ENCODE measurements at places on chromosomes 7 and 10. TPM values are rescaled to one million over a fixed set of nuclear protein-coding genes. Genes with fewer than 3 reads are reported as not detected.

The PRKG1 gene
- 15.2 TPM for total RNA-seq

GRCh38 chr10:106181501-106181900, 983.0 kb downstream of the SORCS1 start:
- DNase-seq: no peak

GRCh38 chr7:95700917-95701316, 71.4 kb upstream of the DYNC1I1 start:
- H3K4me1 ChIP-seq: no peaks in the 10 kb centered on the region
- DNase-seq: no peak
- H3K27ac ChIP-seq: no peak overlapping the region
- H3K27me3 ChIP-seq: no peaks in the 10 kb centered on the region

DNA sequence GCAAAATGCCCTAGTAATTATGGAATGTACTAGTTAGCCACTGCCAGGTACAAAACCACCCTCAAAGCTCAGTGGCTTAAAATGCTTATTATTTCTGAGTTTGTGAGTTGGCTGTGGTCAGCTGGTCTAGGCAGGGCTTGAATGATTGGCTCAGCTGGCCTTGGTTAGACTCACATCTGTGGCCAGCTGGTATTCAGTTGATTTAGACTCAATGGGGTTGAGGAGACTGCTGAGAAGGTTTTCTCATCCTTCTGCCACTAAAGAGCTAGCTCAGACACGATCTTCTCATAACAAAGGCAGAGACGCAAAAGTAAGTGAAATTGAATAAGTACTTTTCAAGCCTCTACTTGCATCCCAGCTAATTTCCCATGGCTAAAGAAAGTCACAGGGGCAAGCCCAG, 57.1 kb upstream of the CYP2C18 start:
- 0 out of 2 replicates have a peak overlapping the region, but pooled peaks have one; percentile 9 for H3K27ac ChIP-seq
- H3K27me3 ChIP-seq: no peaks in the 10 kb centered on the region
- no peaks in the 10 kb centered on the region for H3K36me3 ChIP-seq
- peaks cover 10% of the 10 kb centered on the region for H3K4me1 ChIP-seq
- DNase-seq: no peak
- no peak overlapping the region for H3K4me3 ChIP-seq

DNA sequence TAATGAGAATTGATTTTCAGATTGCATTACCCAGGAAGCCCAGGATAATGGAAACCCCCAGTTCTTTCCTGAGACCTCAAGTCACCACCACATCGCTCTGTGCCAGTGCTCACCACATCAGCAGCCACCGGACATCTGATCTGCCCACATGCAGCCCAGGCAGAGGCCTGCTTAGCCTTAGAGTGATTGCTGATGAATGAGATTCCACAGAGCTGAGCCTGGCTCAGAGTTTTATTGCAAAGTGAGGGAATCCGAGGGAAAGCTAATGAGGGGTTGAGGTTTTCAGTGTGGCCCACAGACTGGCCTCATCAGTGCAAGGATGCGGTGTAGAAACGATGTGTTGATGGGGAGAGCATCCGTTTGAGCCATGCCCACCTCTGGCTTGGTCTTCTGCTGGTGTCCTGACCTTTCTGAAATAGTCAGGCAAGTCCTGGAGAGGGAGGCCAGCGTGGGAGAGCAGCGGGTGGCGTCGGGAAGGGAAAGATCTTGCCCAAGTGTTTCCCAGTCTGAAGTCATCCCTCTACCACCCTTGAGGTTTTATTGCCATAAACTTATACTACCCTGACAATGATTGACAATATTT, 120.3 kb downstream of the ITIH5 start:
- H3K27me3 ChIP-seq: no peaks in the 10 kb centered on the region
- H3K4me3 ChIP-seq: no peak overlapping the region
- no peak overlapping the region for H3K27ac ChIP-seq
- no peak for DNase-seq

DNA sequence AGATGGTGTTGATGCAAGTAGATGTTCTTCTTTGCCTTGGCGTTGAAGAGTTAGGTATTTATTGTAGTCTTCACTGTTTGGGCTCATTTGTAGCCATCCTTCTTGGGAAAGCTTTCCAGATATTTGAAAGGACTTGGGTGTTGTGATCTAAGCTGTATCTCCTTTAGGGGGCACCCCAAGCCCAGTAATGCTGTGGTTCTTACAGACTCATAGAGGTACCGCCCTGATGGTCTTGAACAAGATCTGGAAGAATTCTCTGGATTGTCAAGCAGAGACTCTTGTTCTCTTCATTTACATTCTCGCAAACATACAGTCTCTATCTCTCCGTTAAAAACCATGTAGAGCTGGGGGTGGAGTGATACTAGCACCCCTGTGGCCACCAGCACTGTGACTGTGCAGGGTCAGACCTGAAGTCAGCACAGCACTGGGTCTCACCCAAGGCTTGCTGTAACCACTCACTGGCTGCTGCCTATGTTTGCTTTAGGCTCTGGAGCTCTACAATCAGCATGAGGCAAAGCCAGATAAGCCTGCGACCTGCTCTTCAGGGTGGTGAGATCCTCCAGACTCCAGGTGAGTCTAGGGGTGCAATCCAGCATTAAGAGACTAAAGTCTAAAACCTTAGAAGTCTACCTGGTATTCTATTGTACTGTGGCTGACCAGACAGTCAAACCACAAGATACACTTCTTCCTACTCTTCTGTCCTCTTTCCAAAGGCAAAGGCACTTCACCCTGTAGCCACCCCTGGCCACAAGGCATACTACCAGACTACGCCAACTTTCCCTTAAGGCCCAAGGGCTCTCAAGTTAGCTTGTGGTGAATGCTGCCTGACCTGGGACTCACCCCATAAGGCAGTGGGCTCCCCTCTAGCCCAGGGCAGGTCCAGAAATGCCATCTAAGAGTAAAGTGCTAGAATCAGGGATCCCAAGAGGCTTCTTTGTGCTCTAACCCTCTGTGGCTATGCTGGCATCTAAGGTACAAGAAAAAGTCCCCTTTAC, 209.7 kb upstream of the TMEM196 start:
- H3K4me3 ChIP-seq: no peak overlapping the region
- H3K36me3 ChIP-seq: no peaks in the 10 kb centered on the region
- DNase-seq: peak; percentile 65

DNA sequence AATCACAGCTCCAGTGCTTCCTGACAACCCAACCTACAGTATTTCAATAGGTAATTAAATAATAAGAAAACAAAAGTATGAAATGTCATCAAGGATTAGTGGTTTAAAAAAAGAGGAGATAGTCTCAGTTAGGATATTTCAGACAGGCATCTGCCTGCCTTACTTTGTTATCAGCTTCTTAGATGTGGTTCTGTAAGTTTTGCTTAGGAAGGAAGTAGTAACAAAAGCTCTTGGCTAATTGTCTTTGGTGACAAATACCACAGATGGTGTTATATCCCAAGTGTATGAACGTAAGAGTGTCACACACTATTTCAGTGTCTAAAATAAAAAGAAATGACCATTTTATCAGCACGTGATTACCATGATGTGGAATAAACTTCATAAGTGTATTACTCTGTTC, 9.8 kb upstream of the ACTA2 start:
- no peaks in the 10 kb centered on the region for H3K36me3 ChIP-seq
- no peaks in the 10 kb centered on the region for H3K27me3 ChIP-seq
- no peak for DNase-seq
- H3K4me1 ChIP-seq: no peaks in the 10 kb centered on the region
- H3K27ac ChIP-seq: no peak overlapping the region
- H3K4me3 ChIP-seq: no peak overlapping the region

- H3K36me3 ChIP-seq: peaks cover 39% of the 10 kb centered on the region
- no peak overlapping the region for H3K27ac ChIP-seq
- no peak for DNase-seq
- H3K4me1 ChIP-seq: no peaks in the 10 kb centered on the region
- H3K4me3 ChIP-seq: no peak overlapping the region
- no peaks in the 10 kb centered on the region for H3K27me3 ChIP-seq
Measured at GRCh38 chr10:121911421-121911697, 16.5 kb downstream of the ATE1 start.

DNA sequence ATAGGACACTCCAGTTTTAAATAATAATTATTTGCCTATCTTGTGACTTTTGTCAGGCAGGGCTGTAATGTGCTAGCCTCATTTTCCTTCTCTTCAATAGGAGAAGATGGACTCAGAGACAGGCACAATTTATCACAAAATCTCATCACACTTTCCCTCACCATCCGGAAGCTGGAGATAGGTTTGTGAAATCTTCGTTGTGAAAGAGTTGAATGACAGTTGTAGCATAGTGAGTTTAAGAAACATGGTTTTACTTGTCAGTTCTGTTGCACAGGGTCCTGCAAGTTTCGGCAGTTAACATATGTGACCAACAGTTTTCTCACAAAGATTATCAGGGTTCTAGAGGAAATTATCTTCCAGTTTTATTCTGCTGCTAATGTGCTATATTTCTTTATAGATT, 37.7 kb upstream of the MAP3K8 start:
- DNase-seq: no peak
- H3K36me3 ChIP-seq: no peaks in the 10 kb centered on the region
- no peak overlapping the region for H3K4me3 ChIP-seq
- H3K27me3 ChIP-seq: no peaks in the 10 kb centered on the region
- peaks cover 2% of the 10 kb centered on the region for H3K4me1 ChIP-seq
- no peak overlapping the region for H3K27ac ChIP-seq

DNA sequence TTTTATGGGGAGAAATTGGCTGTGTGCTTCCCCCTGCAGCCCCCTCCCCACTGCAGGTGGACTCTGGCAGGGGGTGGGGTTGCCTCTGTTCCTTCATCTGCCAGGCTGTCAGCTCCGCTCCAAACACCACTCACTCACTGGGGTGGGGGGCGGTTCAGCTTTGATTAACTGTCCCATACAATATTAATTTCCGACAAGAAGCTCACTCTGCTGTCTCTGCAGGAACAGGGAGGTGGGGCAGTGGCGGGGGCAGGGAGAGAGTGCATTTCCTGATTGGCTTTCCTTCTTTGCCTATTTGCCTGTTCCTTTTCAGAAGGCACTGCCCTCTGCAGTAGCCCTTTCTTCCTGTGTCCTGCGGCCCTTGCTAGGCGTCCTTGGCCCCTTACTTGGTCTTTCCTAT, 500.8 kb downstream of the PLXNA4 start:
- H3K27ac ChIP-seq: no peak overlapping the region
- H3K27me3 ChIP-seq: no peaks in the 10 kb centered on the region
- DNase-seq: no peak
- no peaks in the 10 kb centered on the region for H3K36me3 ChIP-seq
- H3K4me1 ChIP-seq: no peaks in the 10 kb centered on the region
- H3K4me3 ChIP-seq: no peak overlapping the region

GRCh38 chr7:128076796-128077271, 45.6 kb upstream of the LRRC4 start:
- no peak for DNase-seq
- H3K4me3 ChIP-seq: no peak overlapping the region
- no peaks in the 10 kb centered on the region for H3K27me3 ChIP-seq
- no peak overlapping the region for H3K27ac ChIP-seq
- H3K4me1 ChIP-seq: no peaks in the 10 kb centered on the region

- no peaks in the 10 kb centered on the region for H3K27me3 ChIP-seq
- DNase-seq: no peak
- no peak overlapping the region for H3K4me3 ChIP-seq
- H3K4me1 ChIP-seq: no peaks in the 10 kb centered on the region
Measured at GRCh38 chr7:127628445-127628844, 10.5 kb upstream of the PAX4 start.

DNA sequence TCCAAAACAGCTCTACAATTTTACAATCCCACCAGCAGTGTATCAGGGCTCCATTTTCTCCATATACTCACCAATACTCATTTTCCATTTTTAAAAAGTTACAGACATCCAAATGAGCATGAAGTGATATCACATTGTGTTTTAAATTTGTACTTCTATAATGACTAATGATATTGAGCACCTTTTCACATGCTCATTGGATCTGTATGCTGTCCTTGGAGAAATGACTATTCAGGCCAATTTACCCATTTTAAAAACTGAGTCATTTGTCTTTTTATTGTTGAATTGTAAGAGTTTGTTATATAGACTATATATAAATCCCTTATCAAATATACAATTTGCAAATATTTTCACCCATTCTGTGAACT, 162.0 kb downstream of the MAGI2 start:
- no peaks in the 10 kb centered on the region for H3K36me3 ChIP-seq
- no peaks in the 10 kb centered on the region for H3K4me1 ChIP-seq
- H3K27me3 ChIP-seq: no peaks in the 10 kb centered on the region
- no peak for DNase-seq
- no peak overlapping the region for H3K4me3 ChIP-seq
- no peak overlapping the region for H3K27ac ChIP-seq

- no peak overlapping the region for H3K4me3 ChIP-seq
- no peaks in the 10 kb centered on the region for H3K36me3 ChIP-seq
- peaks cover 14% of the 10 kb centered on the region for H3K4me1 ChIP-seq
- no peak for DNase-seq
Measured at GRCh38 chr10:123470336-123470921, 195.7 kb upstream of the GPR26 start.

- H3K27me3 ChIP-seq: peaks cover 2% of the 10 kb centered on the region
- H3K36me3 ChIP-seq: no peaks in the 10 kb centered on the region
- peaks cover 2% of the 10 kb centered on the region for H3K4me1 ChIP-seq
- DNase-seq: no peak
- H3K4me3 ChIP-seq: peak within 1 kb of the TSS; percentile 74
- H3K27ac ChIP-seq: peak within 1 kb of the TSS; percentile 35
Measured at GRCh38 chr7:51316666-51317581, at the start of gene COBL. Gene COBL, minus strand, starts transcription at chr7:51316809. Its CDS starts 176 bp downstream, at chr7:51316633.

The THSD7A gene
- total RNA-seq: 1.2 TPM

DNA sequence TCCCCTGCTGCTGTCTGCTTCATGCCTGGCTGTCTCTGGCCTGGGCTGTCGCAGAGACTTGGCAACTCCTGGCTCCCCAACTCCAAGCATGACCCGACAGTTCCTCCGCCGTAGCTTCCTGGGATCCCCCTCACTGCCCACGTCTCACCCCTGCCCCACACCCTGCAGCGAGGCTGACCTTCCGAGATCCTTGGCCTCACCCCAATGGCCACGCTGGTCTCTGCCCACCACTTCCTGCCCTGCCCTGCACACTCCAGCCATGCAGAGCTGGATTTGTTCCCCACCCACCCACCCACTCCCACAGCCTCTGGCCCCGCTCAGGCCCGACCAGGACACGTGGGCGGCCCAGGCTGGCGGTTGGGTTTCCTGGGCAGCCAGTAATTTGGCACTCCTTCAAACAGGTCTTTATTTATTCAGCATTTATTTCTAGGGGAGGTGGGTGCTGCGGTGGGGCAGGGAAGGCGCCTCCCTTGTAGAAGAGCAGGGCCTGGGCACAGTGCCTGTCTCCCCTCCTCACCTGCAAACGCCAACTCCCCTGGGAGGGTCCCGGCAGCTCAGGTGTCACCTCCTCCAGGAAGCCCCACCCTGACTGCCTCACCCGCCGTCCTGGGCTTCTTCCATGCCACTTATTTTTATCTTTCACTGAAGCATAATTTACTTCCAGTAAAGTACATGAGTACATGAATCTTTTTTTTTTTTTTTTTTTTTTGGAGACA, 25.5 kb downstream of the GTF2IRD1 start:
- no peaks in the 10 kb centered on the region for H3K27me3 ChIP-seq
- H3K4me1 ChIP-seq: peaks cover 3% of the 10 kb centered on the region
- no peaks in the 10 kb centered on the region for H3K36me3 ChIP-seq
- no peak for DNase-seq
- H3K4me3 ChIP-seq: no peak overlapping the region

DNA sequence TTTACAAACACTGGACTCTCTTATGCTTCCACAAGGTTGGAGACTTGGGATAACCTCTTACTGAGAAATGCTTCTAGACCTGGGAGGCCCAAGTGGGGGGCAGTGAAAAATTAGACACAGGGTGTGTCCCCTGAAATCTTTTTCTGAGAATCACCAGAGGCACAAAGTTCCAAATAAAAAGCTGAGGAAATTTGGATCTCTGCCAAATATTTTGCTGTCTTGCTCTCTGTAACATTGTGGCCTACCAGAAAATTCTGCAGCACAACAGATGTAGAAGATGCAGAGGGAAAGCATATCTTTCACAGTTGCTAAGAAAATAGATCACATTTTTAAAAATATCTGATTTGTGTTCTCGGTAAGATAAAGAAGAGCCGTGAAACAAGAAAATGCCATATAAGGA, 849.4 kb downstream of the CCSER2 start:
- H3K36me3 ChIP-seq: no peaks in the 10 kb centered on the region
- no peak overlapping the region for H3K27ac ChIP-seq
- H3K4me1 ChIP-seq: peaks cover 5% of the 10 kb centered on the region
- DNase-seq: no peak
